ENCODE measurements at places on chromosomes 3 and 15.
A peak's percentile ranks its signal among the peaks of the same experiment; 100 is the strongest.

- no peak for DNase-seq
Observed at GRCh38 chr15:49187549-49188245, 17.6 kb downstream of the GALK2 start.

GRCh38 chr15:32649342-32649741 is 7.8 kb downstream of the SCG5 start:
- no peak for DNase-seq

DNA sequence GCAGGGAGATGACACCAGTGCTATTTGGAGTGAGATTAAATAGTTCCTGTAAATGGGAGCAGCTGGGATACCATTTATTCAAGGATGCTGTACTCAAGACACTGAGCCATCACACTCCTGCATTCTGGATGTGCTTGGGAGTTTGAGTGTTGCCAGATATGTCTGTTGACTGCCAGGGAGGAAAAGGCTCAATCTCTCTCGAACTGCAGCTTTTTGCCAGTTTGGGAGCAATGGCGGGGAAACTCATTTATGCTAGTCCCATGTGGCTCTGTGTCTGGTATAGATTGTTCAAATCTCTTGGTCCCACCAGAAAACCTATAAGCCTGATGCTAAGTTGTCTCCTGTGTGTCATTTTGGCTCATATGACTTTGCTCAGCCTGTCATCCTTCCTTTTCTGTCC is 363.6 kb downstream of the WDR72 start:
- no peak for DNase-seq

DNA sequence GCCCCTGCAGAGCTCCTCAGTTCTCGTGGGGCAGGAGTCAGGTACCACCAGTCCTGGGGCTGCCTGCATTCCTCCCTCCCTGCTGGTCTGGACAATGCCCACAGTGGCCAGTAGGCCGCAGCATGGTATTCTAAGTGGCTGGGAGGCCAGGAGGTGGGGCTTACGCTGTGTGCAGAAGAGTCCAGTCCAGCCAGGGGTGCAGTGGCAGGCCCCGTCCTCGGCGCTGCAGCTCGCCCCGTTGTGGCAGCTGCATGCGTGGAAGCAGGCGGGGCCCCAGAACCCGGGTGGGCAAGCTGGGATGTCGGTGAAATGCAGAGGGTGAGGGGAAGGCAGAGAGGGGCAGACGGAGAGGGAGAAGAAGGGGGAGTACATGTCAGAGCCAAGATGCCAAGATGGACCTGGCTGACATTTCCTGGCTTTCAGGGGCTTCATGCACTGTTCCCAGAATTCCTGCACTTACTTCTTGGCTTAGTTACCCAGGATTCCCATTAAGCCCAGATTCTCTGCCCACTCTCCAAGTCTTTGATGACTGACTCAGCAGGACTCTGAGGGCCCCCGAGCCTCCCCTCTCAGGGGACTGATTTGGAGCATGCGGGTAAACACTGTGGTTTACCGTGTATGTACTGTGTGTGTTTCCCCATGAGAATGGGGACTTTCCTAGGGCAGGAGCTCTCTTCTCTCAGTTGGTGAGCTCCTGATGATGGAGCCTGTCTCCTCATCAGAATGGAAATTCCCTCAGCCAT is 47.5 kb downstream of the RAB11A start:
- DNase-seq, result peak; percentile 11

DNA sequence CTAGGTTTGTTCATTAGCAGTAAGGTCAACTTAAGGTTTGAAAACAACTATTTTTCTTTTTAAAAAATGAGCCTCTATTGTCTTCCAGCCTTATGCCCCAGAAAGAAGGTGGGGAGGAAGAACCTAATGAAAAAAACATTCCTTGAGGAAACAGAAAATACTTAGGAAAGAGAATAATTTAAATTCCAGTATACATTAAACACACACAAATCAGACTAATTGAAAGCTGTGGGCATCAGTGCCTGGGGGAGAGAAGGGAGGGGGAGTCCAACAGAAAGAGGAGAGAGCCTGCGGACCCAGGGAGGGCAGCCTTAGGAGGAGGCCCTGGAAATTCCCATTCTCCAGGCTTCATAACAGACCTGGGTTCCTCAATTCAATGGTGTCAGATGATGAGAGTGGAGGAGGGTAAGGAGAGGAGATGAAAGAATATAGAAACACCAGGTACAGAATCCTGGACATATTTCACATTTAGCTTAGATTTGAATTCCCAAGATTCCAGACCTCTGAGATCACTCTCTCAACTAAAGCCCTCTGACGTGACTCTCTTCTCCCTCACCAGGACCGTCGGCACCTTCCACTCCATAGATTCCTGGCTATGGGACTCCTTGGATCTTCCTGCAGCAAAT is 320.5 kb upstream of the UMPS start:
- no peak for DNase-seq

DNA sequence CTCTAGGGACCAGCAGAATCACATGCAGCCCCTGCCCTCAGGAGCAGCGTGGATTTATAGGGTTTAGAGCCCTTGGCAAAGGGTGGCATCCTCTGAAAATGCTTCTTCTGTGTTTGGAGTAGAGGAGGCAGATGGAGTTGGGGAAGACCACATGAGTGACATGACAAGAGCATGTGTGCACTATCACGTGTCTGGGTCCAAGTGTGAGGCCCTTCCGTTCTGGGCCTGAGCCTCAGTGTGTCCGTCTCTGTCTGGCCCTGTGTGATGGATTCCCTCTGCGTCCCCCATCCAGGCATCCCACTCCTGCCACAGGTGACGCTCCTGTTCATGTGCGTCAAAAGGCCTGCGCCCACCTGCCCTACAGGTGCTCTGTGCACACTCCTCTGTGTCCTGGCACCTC is 30.1 kb downstream of the FGD5 start:
- DNase-seq, result no peak

- DNase-seq, result no peak
Observed at GRCh38 chr3:114527036-114527644, 233.3 kb downstream of the TIGIT start.

- DNase-seq, result no peak
Observed at GRCh38 chr3:135138776-135139175, 343.7 kb downstream of the EPHB1 start.

DNA sequence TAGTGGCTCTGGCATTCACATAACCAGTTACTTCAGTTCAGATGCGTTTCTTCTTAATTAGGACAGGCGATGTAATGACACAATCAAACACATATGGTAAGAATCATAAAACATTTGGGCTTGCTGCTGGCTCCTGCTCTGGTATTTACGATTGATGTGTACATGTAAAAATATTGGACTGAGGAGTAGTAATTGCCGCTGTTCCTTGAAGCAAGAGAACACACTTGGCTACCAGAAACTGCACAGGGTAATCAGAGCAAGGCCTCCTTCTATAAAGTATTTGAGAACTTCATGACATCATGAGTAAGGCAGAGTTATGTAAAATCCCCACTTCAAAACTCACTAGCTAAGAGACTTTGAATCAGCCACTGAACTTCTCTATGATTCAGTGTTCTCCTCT is 158.1 kb downstream of the SSR3 start:
- no peak for DNase-seq

DNA sequence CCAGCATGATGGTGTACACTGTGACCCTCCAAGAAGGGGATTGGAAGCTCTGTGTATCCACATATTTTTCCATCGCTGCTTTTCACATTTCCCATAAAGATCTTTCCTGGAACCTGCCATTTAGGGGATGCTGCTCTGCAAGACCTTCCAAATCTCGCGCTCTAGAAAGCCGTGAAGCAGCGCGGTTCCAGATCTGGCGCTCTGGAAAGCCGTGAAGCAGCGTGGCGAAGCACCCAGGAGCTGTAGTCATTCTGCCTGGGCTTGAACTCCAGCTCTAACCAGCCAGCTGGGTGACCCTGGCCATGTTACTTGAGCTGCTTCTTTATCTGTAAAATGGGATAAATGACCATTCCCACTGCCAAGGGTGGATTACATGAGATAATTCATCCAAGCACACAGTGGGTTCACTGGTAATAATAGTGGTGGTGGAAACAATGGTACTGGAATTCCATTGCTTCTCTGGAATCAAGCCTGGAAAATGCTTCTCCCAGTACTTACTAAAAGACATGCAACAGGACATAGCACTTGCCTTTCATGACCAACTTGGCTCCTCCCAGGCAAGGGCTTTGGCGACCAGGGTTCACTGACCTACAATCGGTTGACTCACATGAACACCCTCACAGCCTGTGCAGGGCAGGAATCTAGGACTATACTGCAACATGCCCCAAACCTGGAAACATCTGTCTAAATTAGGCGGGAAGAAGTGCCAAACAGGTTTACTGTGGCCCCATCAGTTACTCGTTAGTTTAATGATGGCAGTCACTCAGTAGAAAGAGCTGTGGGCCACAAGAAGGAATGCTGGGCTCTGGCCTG is 70.7 kb downstream of the XXYLT1 start:
- DNase-seq, result no peak

DNA sequence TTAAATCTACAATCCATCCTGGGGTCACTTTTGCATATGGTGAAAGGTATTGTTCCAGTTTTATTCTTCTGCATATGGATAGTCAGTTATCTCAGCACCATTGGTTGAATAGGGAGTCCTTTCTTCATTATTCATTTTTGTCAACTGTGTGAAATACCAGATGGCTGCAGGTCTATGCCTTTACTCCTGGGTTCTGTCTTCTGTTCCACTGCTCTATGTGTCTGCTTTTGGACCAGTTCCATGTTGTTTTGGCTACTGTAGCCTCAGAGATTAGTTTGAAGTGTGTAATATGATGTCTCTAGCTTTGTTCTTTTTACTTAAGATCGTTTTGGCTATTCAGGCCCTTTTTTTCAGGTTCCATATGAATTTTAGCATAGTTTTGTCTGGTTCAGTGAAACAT is 795.8 kb downstream of the OTOL1 start:
- no peak for DNase-seq

- DNase-seq, result no peak
Observed at GRCh38 chr3:66472313-66473134, 28.3 kb downstream of the LRIG1 start.

DNA sequence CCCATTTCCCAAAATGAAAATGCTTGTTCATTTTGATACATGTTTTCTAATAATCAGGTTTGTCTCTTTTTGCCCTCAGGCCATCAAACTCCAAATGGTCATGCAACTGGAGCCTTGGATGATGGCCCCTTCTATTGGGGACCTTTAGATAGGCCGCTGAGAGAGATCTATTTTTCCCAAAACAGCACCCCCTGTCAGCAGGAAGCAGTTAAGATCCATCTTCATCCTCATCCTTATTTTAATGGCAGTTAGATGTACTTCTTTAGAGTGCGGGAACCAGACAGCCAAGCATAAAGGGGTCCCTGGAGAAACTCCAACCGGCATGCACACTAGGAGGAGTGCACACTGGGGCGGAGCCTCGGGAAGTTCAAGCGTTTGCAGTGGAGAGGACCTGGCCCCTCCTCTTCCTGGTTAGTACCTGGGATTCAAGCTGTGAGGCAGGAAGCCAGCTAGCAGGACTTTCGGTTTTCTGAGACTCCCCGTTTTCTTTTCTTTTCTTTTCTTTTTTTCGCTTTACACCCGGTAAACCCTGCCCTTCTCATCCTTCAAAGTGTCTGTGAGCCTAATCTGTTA is 31.9 kb upstream of the STRIT1 start:
- no peak for DNase-seq

- no peak for DNase-seq
Observed at GRCh38 chr15:42490291-42490670, 660 bp downstream of the ZNF106 start.

- no peak for DNase-seq
Observed at GRCh38 chr3:11288786-11289637, 16.8 kb downstream of the ATG7 start.

GRCh38 chr15:80476036-80476435 is 71.9 kb downstream of the ARNT2 start:
- no peak for DNase-seq

DNA sequence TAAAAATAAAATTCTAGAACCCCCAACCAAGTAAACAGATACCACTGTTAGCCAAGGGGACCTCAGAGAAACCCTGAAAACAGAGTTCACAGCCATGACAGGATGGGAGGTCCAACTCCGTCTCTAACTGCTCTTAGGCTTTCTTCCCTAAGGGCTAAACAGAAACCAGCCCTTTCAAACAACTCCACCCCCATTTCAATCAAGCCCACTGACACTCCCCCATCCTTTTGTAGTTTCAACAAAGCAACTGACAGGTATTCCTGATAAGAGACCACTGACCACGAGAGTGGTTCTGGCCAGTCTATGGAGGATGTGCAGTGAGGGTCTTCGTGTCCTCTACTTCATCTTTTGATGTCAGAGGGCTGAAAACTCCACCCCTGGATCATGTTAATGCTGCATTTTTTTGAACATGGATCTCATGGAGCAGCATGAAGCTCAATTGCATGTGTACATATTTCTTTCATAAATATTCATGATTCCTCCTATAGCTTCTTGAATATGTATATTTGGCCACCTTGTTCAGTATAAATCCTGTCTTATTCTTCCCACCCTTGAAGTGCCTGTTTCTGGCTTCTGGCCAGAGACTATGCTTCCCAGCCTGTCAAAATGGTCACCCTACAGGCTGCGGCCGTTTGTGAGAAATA is 222.6 kb downstream of the OSBPL10 start:
- DNase-seq, result no peak

GRCh38 chr3:181722156-181722555 is 10.4 kb downstream of the SOX2 start:
- no peak for DNase-seq

- DNase-seq, result no peak
Observed at GRCh38 chr3:122102191-122102935, 47.2 kb downstream of the CD86 start.

DNA sequence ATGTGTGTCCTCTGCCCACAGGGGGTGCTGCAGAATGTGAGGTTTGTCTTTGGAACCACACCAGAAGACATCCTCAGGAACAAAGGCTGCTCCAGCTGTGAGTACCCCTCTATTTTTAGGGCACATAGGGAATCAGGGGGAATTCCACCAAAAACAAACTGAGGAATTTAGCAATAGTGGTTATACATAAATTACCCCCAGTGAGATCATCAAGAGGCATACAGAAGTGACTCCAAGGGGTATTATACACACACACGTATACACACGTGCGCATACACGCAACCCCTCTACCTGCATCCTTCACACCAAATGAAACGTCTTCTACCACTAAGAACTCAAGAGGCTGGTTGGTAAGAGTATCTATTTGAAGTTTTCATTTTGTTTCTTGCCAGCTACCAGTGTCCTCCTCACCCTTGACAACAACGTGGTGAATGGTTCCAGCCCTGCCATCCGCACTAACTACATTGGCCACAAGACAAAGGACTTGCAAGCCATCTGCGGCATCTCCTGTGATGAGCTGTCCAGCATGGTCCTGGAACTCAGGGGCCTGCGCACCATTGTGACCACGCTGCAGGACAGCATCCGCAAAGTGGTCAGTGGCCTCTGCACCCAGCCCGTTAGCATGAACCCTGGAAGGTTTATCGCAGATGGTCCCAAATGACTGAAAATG is 2.9 kb downstream of the THBS1 start:
- DNase-seq, result no peak

DNA sequence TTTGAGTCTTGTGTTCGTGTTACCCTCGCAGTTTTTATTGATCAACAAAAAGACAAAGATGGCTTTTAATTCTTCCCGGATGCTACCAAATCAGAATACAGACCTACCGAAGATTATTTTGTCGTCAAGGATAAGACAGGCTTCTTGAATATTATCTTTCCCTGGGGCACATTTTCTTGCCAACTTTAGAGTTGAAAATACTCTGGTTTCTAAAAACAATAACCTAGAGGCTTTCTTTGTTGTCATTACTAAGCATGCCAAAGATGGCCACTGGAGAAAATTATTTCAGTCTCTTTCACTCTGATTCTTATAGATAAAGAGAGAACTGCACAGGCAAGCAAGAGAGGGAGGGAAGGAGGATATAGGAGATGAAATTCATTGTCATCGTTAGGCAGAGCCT is 33.9 kb downstream of the OXNAD1 start:
- DNase-seq, result no peak

GRCh38 chr15:77032052-77032646 is 37.2 kb downstream of the PSTPIP1 start:
- no peak for DNase-seq

Data from stimulated activated CD4-positive, alpha-beta T cell treated with anti-CD3 and anti-CD28 coated beads, Interleukin-1b, Interleukin-23, amount 100 ng/mL, for 1 hour (primary cell).